RPMI7951 (cell line): ENCODE measurements at places on chromosomes 12 and 14. TPM values are rescaled to one million over a fixed set of nuclear protein-coding genes. Genes with fewer than 3 reads are reported as not detected.

The PZP gene
- total RNA-seq = not detected in 2 replicates

The FLVCR2 gene
- total RNA-seq = 1.3 and 2.1 TPM in 2 replicates

The KCNC2 gene
- total RNA-seq = not detected in 2 replicates

The CCDC196 gene
- not detected in 2 replicates for total RNA-seq

The RAPGEF3 gene
- 0.48 and 0.88 TPM in 2 replicates for total RNA-seq
